ENCODE measurements at places on chromosomes 11 and 22.

GRCh38 chr22:39868741-39869140 is 24.8 kb downstream of the ENTHD1 start:
- DNase-seq = no peak

- no peak for DNase-seq
Measured at GRCh38 chr11:130478881-130479280, 30.4 kb downstream of the ADAMTS15 start.

- no peak for DNase-seq
Measured at GRCh38 chr11:106047631-106048030, 25.6 kb upstream of the MSANTD4 start.

DNA sequence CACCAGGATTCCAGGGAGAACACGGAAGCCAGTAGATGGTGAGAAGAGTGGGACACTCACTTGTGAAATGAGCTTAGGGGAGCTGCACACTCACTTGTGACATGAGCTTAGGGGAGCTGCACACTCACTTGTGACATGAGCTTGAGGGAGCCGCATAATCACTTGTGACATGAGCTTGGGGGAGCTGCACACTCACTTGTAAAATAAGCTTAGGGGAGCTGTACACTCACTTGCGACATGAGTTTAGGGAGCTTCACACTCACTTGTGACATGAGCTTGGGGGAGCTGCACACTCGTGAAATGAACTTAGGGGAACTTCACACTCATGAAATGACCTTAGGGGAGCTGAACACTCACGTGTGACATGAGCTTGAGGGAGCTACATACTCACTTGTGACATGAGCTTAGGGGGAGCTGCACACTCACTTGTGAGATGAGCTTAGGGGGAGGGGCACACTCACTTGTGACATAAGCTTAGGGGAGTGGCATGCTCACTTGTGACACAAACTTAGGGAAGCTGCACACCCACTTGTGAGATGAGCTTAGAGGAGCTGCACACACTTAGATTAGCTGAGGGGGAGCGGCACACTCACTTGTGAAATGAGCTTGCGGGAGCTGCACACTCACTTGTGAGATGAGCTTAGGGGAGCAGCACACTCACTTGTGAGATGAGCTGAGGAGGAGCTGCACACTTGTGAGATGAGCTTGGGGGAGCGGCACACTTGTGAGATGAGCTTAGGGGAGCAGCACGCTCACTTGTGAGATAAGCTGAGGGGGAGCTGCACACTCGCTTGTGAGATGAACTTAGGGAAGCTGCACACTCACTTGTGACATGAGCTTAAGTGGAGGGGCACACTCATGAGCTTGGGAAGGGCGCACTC is 59.0 kb downstream of the NCAPD3 start:
- DNase-seq = peak; percentile 20

DNA sequence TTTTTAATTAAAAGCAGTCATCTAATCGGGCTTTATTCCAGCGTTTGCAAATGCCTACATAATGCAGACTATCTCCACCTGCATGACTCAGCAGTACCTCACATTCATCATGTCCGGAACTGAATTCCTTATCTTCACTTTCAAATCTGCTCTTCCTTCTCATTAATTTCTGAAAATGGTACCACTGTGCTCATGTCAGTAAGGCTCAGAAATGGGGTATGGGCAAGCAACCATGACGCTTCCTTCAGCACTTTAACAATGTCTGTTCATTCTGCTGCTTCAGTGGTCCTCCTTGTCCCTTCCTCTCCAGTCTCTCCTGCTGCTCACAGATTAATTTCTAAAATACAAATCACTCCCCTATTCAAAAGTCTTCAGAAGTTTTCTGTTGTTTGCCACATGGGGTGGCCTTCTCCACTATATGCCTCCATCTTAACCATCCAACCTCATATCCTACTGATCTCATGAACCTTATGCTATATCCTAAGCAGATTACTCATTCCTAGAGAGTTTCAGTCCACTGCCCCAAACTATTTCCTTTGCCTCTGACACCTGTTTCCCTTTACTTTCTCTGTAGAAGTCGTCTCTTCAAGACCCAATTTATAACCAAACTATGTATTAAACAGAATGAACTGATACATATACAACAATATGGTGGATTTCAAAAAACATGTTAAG is 7.0 kb downstream of the GTF2H1 start:
- DNase-seq = no peak

DNA sequence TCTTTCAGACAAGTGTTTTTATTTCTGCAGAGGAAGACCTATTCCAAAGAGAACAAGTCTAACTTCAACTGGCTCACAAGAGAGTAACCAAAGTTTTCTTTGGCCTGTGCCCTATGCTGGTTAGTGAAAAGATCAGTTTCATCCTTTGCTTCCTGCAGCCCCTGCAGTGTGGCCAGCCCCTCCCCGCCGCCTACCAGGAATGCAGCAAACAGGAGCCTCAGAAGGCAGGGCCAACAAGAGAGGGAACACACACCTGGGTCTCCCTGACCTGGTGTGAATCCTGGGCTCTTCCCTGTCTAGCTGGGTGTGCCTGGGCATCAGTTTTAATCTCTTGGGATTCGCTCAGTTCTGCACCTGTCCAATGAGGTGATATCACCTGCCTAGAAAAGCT is 21.5 kb upstream of the SCARF2 start:
- no peak for DNase-seq

DNA sequence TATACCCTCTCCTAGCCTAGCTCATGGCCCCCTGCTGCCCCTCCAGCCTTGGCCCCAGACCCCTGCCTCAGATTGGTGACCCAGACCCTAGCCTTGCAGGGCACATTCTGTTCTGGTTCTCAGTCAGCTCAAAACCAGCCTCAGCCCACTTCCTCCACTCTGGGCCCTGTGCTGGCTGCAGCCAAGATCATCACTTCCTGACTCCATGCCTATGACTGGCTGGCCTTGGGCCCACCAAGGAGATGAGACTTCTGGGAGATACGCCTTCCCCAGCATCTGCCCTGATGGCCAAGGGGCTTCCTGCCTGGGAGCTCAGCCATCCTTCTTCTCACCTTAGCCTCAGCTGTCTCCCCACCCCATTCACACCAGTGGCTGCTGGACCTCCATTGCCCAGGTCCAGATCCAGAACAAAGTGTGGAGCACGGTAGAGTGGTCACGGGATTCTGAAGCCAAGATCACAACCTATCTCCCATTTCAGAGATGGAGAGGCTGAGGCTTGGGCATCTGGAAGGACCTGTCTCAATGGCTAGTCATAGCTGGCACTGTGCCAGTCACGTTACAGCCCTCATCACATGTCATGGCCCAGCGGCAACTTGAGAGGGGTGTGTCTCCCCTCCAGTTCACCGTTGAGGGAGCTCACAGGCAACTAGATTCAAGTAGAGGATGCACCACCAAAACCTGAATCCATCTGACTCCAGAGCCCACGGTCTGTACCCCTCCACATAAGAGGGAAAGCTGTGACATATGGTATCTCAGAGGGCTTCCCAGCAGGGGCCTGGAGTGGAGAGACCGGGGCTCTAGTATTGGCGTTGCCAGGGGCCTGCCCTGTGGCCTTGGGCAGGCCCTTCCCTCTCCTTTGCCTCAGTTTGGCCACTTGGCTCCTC is 43.0 kb upstream of the KLHL35 start:
- DNase-seq = peak; percentile 43

DNA sequence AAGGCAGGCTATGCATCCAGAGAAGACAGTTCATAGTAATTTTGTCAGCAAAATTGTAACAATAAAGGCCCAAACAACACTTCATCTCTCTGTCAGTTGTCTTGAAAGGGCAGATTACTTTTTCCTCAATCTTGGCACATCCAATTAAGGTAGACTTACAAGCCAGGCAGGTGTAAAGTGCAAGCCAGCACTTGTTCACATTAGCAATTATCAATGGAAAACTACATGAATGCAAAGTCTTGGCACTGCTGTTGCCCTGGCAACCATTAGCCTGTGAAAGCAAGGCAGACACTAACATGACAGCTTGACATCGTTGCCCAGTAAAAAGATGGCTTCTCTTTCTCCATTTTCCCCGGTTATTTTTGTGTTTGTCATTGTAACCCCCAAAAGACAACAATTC is 677.2 kb upstream of the TENM4 start:
- DNase-seq = no peak

DNA sequence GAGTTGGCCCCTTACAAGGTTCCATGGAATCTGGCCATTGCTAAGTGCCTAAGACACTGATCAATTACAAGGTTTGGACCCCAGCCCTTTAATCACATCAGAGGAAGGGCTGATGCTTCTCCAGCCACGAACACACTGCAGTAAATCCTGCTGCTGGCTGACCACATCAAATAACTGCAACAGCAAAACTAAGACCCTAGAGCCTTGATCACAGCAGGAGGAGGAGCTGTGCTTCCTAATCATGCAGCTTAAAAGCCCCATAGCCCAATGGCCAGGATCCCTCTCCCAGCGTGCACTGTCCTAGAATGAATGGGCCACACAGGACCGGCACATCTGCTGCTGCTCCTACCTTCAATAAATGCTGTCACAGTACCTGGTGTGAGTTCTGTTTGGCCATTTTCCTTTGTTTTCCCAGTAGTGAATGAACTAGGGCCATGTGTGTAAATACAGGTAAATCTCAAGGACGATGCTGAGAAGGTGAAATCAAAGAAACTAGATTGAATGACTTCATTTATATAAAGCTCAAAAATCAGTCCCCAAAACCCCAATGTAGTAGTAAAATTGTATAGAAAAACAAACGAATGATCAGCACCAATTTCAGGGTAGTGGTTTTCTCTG is 12.7 kb downstream of the ZP1 start:
- DNase-seq = no peak

DNA sequence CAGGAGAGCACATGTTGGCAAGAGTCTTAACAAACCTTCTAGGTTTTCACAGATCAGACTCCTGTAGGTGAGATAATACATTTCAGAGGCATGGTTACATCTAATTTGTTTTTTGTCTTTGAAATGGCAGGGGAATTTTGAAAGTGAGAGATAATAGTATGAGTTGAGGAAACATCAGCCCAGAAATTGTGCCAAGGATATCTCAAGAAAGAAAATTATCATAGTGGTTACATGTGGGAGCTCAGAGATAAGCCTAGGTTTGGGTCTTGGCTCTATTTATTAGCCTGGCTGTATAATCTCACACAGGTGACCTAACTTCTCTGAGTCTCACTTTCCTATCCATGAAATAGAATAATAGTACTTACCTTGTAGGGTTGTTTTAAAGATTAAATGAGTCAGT is 443 bp downstream of the BTBD18 start:
- no peak for DNase-seq

DNA sequence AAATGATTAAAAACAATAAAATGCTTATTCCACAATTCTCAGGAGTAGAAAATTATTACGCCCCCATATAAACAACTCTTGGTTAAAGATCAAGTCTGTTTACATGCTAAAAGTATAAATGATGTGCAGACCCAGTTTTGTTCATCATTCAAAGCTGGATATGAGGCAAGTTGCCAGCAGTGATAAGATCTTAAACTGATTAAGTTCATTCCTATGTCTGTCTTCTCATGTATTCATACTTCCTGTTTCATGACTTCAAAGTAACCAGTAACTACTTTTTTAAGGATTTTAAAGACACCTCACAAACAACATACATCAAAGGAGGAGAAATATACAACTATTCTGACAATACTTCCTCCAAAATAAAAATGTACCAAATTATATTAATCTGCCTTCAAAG is 55.0 kb upstream of the ARHGAP32 start:
- no peak for DNase-seq

- no peak for DNase-seq
Measured at GRCh38 chr11:71324788-71325417, 72.5 kb upstream of the SHANK2 start.

DNA sequence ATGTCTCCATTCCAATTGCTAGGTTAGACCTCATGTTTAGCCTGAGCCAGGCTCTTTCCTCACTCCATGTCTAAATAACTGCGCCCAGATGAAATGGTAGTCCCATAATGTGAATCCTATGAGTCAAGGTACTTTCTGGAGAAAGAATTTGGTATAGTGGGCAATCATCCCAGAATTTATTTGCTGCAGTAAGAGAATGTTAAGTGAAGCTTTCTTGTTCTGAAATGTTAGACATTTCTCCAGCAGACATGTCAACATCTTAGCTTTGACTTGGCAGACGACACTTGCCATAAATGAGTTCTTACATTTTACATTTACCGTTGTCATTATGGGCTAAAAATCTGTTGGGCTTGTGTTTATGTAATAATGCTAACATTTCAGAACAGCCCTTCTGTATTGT is 165.2 kb downstream of the PGR start:
- no peak for DNase-seq

- no peak for DNase-seq
Measured at GRCh38 chr22:45877651-45878050, 99.3 kb downstream of the WNT7B start.

DNA sequence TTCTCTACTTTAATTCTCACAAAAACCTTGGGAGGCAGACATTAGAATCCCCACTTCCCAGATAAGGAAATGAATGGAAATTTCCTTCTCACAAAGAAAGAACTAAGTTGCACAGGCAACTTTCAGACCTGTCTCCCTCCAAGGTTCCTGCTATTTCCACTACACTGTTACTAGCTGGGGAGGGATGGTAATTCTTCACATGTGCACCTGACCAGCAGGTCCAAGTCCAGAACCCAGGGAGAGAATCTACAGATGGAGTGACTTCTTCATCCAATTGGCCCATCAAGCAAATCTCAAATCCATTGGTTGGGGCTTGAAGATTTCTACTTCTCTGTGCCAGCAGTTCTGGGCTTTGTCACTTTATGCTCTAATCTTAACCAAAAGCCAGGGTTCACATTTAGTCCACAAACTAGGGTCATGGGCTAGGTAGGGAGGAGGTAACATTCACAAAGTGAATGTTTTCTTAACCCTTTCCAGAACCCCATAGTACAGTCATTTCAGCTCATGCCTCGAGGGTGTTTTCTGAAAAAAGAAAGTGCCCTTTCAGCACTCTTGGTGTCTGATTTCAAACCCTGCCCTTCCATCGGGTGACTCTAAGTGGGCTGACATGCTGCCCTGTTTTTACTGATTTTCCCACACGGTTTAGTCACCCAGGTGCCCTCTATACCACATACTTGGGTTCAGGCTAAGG is 2.7 kb downstream of the POU2AF1 start:
- DNase-seq = no peak

GRCh38 chr11:115941481-115941993 is 437.3 kb upstream of the CADM1 start:
- DNase-seq = no peak

DNA sequence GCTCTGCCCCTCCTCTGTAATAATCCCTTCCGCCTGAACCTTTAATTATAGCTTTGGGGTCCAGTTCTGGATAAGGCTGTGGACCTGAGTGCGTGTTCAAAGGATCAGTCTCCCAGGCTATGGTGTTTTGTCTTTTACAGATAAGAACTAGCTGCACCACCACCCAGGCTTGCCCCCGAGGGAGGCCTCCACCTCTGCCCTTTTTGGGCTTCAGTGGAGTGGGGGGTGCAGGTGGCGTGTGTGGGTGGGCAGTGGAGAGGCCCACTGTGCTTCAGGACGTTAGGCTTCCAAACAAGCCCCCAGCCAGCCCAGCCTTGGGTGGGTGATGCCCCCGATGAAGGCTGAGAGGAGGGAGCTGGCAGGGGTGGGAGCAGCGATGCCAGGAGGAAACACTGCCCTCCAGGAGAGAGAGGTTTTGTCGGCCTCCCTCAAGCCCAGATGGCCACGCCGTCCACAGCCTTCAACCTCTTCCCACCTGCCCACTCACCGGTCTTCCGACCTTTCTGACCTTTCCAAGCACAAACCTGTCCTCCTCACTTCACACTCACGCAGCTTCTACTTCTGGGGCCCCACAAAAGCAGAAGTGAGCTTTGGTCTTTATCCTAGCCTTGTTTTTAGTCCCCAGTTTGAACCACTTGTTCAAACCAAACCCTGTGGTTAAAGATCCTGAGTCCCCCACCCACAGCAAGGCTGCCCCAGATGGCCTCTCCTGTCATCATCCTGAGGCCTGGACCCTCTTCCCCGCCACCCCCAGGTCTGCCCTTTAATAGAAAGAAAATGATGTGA is 20.4 kb downstream of the PSMD13 start:
- DNase-seq = no peak

GRCh38 chr11:109853156-109853776 is 239.9 kb upstream of the ZC3H12C start:
- DNase-seq = no peak
